Naive thymus-derived CD8-positive, alpha-beta T cell (primary cell): ENCODE measurements at places on chromosomes 1 and 21.

DNA sequence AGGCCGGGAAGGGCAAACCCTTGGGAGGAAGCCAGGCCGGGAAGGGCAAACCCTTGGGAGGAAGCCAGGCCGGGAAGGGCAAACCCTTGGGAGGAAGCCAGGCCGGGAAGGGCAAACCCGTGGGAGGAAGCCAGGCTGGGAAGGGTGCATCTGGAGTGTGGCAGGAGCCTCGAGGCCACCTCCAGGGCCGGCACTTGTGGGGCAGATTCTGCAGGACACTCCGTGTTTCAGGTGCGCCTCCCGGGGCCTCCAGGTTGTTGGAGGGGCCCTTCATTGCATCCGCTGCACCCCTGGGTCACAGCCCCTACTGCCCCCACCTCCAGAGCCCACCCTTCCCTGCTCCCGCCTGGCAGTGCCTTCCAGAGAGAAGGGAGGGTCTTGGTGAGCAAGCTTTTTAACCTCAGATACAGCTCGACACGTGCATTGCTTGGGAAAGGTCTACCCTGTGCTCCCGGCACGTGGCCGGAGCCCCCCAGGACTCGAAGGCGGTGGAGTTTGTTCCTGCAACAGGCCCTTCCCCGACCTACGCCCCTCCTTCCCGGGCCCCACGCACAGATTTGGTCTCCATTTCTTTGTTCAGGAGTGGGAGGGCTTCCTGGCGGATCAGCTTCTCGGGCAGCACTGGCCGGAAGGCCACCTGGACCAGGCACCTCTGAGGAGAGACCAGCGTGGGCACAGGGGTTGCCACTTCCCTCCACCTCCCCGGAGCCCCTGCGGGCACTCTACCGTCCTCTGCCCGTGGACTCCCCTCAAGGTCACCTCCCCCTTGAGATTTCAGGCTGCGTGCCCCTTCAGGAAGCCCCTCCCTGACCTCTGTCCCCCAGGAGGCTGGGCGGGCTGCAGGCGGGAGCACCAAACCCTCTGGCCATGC is 9.4 kb upstream of the TMEM52 start:
- no peak for DNase-seq

GRCh38 chr1:100448366-100448765 is 89.6 kb upstream of the GPR88 start:
- DNase-seq = no peak

DNA sequence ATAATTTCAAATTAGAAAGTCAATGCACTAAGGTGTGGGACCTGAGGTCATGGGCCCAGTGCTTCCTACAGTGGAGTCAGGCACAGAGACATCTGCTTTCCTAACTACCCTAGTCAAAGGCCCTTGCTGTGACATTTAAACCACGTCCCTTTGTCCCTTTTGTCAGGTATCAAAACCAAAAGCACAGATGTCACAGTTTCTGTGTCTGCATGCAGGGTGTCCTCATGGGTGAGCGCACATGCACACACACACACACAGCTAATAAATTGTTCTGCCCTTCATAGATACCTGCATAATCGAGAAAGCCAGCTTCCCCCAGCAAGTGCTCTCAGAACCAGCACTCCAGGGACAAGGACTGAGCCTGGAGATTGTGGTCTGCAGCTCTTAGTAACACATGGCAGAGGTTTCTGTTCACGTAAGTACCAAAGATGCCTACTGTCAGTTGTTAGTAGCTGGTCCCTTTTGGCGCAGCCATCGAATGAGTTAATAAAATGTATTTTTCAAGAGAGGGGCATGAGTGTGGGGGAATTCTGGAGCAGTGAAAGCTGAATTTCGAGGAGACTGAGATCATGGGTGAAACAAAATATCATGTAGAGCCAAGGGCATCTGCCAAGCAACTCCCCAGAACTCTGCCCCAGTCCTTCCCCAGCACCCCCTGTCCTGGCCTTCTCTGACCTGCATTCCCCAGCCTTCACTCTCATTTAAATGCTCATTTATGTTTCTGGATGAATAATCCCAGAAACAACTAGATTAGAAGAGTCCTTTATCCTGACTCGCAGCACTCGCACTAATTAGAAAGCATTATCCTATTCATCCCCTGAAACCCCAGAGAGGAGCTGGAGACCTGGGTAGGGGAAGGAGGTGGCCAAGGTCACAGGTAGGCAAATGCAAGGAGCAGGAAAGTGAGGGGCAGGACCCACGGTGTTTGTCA is 25.5 kb downstream of the TNR start:
- DNase-seq = no peak

DNA sequence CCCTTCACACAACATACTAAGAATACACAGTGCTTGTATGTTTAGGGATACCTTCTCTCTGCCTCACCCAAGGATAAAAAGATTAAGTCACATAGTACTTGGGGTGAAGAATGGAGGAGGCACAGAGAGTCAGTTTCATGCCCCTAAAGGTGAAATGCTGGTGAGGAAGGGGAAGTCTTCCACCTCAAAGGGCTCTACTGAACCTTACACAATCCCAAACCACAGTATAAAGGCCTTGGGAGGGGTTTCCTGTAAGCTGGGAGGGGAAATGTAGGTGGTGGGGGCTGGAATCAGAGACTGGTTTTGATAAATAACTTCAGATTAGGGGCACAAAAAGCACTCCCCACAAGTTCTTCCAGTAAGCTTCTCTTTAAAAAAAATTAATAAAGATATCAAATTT is 3.5 kb downstream of the MINDY1 start:
- DNase-seq = peak; percentile 15

DNA sequence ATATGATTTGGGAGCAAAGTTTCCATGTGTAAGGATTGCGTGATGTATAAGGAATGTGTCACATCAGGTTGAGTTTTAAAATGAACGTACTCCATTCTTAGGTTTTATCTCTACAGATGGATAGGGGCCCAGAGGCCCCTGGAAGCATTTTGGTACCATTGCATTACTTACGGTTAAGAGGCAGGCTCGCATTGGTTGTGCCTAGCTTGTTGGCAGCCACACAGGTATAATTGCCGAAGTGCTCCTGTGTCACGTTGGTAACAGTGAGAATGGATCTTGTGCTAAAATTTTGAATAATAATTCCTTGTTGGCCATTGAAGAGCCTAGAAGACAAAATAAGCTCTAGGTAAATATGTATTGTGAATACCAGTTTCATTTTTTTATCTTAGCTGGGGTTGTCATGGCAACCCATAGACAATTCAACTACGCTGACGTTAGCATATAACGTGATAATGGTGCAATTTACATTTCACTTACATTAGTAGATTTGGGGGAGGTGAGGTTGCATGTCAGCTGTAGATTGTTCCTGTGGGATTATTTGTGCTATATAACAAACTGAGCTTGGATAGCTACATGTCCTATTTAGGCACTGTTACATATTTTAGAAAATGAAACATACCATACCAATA is 511.9 kb upstream of the ZRANB2 start:
- DNase-seq = no peak

GRCh38 chr1:95002540-95003432 is 70.0 kb downstream of the ALG14 start:
- DNase-seq = no peak

DNA sequence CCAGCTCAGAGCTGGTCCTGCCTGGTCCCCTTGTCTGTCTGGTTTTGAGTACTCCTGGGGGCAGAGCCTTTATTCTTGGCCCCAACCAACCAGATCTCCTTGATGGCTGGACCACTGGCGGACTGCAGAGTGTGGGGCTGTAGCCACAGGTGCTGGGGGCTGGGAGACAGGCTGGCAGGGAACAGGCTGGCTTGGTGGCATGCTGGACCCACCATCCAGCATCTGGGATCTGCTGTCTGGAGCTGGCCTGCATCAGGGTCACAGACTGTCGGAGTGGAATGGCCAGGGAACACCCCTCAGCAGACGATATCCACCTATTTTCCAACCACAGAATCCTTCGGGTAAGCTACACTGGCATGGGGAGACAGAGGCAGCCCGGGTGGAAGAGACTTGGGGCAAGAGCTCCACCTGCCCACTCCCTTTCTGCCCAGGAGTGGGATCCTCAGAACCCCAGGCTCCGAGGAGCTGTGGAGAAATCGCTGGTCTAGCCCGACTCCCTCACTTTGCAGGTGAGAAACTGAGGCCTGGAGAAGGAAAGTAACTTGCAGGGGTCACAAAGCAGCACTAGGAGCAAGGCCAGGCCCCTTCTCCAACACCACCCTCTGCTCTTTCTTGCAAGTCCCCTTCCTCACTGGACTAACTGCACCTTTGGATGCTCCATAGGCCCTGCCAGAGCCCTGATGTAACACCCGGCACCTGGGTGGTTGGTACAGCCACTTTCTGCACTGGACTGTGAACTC is 40.6 kb downstream of the TNNT2 start:
- no peak for DNase-seq

DNA sequence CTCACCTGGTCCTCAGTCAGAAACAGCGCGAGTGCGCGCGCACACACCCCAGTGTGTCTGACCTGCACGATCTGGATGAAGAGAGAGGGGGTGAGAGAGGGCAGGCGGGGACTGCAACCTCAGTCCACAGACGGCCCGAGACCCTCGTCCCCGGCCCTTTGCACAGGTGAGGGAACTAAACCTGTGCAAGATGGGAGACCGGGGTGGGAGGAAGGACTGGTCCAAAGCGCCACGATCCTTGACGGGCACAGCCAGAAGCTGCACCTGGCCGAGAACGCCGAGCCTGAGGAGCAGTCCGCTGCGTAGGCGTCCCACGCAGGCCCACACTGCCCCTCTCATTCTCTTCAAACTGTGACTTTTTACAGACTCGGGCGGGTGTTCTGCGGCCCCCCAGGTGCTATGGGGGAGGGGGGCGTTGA is 519 bp upstream of the IQCC start:
- no peak for DNase-seq

DNA sequence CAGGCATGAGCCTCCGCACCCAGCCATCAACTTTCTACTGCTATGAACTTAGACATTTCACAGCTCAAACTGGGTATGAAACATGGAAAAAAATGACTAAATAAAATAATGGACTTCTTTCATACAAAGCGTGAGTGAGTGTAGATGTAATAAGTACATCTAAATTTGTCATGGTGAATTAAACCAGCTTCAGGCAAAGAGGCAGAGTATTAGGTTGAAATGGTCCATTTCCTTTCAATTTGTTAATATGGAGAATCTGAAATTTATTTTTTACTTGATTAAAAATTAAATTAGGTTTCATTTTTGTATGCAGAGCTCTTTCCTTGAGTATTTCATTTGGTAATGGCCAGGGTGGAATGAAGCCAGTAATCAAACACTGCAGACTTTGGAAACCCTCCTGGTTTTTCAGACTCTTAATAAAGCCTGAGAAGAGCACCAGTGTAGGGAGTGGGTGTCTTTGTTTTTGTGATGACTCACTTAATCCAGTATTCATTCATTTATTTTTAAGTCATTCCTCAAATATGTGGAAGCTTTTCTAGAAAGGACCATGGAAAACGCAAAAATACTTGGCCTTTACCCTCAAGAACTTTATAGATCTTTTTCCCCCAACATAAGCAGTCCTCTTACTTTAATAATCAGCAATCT is 49.2 kb downstream of the ALG14 start:
- no peak for DNase-seq

GRCh38 chr1:43711049-43711448 is 3.7 kb downstream of the ST3GAL3 start:
- no peak for DNase-seq

- DNase-seq = no peak
These were observed 49.0 kb downstream of the JAK1 start for GRCh38 chr1:64917328-64917861.

DNA sequence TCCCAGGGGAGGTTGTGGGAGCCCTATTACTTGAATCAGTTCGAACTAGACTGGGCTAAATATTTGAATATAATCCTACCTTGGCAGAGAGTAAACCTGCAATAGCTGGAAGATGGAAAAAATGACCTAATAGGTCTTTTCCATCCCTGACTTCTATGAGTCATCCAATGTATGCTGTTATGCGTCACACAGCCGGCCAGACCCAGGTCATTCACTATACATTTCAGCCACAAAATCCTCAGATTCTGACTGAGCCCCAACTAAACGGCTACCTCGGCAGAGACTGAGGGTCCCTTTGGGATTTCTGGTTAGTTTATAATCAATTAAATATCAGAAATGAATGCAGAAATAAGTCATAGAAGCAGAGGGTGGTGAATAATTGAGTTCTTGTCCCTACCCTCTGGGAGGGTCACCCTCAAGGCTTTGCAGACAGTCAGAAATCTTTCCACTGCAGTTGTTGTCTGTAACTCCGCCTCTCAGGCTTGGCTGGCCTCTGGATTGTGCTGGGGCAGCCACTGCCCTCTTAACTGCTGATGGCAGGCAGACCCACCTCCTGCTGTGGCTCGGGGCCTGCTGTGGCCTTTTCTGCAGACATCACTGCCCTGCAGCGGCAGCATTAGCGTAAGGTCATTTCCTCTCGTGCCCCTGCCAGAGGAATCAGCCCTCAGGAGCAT is 240.5 kb downstream of the TGFB2 start:
- DNase-seq = no peak

- DNase-seq = no peak
These were observed 118.8 kb downstream of the SIPA1L2 start for GRCh38 chr1:232511172-232511571.

- DNase-seq = peak; percentile 9
These were observed 52.9 kb upstream of the CD46 start for GRCh38 chr1:207698822-207699483.

- no peak for DNase-seq
These were observed 30.4 kb downstream of the PLXNA2 start for GRCh38 chr1:208213786-208214185.

GRCh38 chr1:41713557-41714327 is 205.0 kb downstream of the HIVEP3 start:
- DNase-seq = no peak

DNA sequence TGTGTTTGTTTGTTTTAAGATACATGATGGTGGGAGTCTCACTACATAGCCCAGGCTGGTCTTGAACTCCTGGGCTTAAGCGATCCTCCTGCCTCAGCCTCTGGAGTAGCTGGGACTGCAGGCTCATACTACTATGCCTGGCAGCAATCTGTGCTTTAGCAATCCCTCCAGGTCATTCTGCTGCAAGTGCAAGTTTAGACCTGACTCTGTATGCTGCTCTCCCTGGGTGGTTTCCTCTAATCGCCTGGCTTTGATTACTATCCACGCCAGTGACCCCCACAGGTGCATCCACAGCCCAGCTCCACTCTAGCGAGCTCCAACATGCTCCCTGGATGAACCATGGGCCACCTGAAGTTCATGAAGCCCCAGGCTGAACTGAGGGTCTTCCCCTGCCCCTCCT is 15.5 kb upstream of the PABPC4 start:
- no peak for DNase-seq

GRCh38 chr1:211518330-211519289 is 26.6 kb upstream of the RD3 start:
- no peak for DNase-seq

- no peak for DNase-seq
These were observed 154.4 kb downstream of the PLPP3 start for GRCh38 chr1:56424744-56425493.

DNA sequence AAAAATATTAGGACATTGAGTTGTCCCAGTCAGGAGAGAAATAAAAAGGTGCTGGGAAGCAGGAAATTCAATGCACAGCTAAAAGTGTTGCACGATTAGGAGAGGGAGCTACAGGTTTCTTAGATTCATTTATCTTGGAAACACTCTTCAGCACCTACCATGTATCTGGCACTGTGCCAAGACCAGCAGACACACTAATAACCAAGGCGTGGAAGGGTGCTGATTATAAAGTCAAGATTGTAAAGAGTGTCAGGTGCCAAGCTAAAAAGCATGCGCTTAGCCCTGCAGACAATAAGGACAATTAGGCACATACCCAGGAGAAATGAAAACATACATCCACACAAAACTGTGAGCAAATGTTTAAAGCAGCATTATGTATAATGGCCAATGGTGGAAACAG is 129.9 kb downstream of the DSCAM start:
- no peak for DNase-seq
